ENCODE measurements at places on chromosomes 4 and X. TPM values are rescaled to one million over a fixed set of nuclear protein-coding genes. Genes with fewer than 3 reads are reported as not detected.

Gene ZCCHC12
- 0.09 TPM for polyA plus RNA-seq

Gene SLC34A2
- polyA plus RNA-seq = not detected

Gene DCAF4L1
- polyA plus RNA-seq = 0.05 TPM

Gene PRKG2
- polyA plus RNA-seq = 0.04 TPM

Gene RNF128
- 43.5 TPM for polyA plus RNA-seq

Gene LRBA
- polyA plus RNA-seq = 21.0 TPM

DNA sequence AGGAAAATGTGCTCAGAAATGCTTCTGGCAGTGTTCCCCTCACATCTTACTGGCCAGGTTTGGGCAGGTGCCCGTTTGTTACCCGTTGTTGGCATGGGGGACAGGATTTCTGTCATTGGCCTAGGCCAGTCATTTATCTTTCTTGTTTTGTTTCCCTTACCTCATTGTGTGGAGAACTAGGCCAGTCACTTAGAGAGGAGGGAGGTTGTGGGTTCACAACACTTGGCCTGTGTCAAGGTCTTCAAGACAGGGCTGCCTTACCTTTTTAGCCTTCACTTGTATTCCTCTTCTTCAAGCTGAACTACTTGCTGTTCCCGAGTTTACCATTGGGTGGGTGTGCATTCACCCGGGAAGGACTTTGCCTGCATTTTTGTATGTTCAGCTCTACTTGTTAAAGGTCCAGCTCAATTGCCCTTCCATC lies 17.7 kb downstream of the SNX25 start:
- H3K4me1 ChIP-seq = peaks cover 23% of the 10 kb centered on the region
- no peaks in the 10 kb centered on the region for H3K27me3 ChIP-seq
- H3K27ac ChIP-seq = no peak overlapping the region
- 0 out of 3 replicates have a peak, but pooled peaks cover 4% of the 10 kb centered on the region for H3K36me3 ChIP-seq
- peak; percentile 29 for DNase-seq
- no peak overlapping the region for H3K4me3 ChIP-seq

DNA sequence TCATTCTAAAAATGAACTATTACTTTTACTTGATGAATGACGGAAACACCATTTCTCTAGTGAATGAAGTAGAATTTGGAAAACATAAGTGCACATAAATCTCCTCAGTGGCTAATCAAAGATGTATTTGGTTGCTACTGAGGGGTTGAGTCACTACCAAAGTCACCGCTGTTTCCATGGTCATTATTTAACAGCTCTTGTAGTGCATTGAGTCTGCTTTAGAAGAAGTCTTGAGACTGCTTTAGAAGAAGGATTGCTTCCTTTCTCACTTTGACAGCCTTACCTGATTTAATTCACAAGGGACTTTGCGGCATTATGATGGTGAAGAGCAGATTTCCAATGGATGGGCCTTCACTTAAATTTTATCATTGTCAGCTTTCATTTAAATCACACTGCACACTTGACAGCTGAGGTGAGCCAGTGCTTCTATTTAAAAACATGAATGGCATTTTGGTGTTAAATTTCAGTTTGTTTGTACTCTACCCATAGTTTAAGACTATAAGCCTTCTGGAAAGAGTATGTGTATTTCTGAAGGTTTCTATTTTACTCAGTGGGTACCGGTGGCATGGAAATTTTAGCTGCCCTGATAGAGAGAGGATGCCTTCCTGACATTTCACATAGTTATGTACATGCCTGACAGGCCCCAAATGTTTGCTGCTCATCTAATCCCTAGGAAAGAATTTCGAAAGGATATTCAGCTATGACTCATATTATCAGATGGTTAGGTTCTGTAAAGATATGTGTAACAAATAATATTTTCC lies 9.5 kb downstream of the ASB5 start:
- H3K4me1 ChIP-seq = no peaks in the 10 kb centered on the region
- H3K36me3 ChIP-seq = no peaks in the 10 kb centered on the region
- DNase-seq = no peak
- no peaks in the 10 kb centered on the region for H3K27me3 ChIP-seq

DNA sequence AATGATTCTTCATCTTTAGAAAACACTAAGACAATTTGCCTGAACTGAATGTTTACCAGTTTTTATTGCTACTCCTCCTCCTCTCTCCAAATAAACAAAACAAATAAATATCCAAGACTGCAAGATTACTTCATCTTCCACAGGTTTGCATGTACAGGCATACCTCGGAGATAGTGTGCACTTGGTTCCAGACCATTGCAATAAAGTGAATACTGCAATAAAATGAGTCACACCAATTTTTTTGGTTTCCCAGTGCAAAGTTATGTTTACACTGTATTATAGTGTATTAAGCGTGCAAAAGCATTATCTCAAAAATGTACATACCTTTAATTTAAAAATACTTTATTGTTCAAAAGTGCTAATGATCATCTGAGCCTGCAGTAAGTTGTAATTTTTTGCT lies 53.3 kb downstream of the FBXL5 start:
- DNase-seq = no peak
- H3K36me3 ChIP-seq = peaks cover 13% of the 10 kb centered on the region
- no peaks in the 10 kb centered on the region for H3K4me1 ChIP-seq
- no peaks in the 10 kb centered on the region for H3K27me3 ChIP-seq
- no peak overlapping the region for H3K27ac ChIP-seq

DNA sequence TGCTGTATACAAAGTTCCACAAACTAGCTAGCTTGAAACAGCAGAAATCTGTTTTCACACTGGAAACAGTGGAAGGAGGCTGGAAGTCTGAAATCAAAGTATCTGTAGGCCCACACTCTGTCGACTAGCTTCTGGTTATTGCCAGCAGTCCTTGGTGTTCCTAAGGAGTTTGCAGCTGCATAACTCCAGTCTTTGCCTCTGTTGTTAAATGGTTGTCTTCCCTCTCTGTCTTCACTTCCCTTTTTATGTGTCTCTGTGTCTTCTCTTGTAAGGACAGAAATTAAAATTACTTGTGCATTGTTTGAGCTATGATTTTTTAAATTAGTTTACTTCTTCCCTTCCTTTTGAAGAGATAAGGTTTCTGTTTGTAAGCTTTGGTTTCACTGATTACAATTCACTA lies 8.2 kb downstream of the MTHFD2L start:
- no peak overlapping the region for H3K4me3 ChIP-seq
- DNase-seq = no peak
- H3K27ac ChIP-seq = no peak overlapping the region
- no peaks in the 10 kb centered on the region for H3K27me3 ChIP-seq
- H3K4me1 ChIP-seq = no peaks in the 10 kb centered on the region

DNA sequence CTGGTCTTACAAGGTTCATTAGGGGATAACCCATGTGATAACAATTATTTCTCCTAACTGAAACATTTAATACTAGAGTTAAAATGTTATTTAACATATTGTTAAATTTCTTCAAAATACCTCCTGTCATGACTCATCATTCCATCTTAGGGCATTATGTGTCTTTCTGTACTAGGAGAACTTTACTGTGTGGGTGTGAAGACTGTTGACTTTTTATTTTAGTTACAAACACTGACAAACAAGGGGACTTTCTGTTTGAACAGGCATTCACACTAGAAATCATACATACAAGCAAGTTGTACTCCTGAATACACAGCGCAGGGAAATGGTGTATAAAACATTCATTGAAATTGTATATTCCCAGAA lies 175.9 kb downstream of the FBXW7 start:
- DNase-seq = no peak
- H3K36me3 ChIP-seq = no peaks in the 10 kb centered on the region
- peaks cover 10% of the 10 kb centered on the region for H3K4me1 ChIP-seq
- H3K27me3 ChIP-seq = no peaks in the 10 kb centered on the region
- no peak overlapping the region for H3K27ac ChIP-seq

- H3K4me1 ChIP-seq = no peaks in the 10 kb centered on the region
- no peaks in the 10 kb centered on the region for H3K36me3 ChIP-seq
- H3K27ac ChIP-seq = no peak overlapping the region
- no peaks in the 10 kb centered on the region for H3K27me3 ChIP-seq
- DNase-seq = no peak
- H3K4me3 ChIP-seq = no peak overlapping the region
These were observed 27.1 kb upstream of the RBMX start for GRCh38 chrX:136907621-136908020.

DNA sequence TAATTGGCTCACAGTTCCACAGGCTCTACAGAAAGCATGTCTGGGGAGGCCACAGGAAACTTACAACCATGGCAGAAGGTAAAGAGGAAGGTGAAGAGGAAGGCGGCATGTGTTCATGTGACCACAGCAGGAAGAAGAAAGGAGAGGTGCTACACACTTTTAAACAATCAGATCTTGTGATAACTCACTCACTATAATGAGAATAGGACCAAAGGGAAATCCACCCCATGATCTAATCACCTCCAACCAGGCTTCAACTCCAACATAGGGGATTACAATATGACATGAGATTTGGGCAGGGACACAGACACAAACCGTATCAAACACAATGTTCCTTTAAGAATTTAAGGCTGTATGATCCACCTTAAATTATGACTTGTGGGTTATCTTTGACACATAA lies 10.5 kb upstream of the PGM2 start:
- no peak overlapping the region for H3K4me3 ChIP-seq
- H3K4me1 ChIP-seq = peaks cover 10% of the 10 kb centered on the region
- DNase-seq = no peak

GRCh38 chr4:24780936-24781495 lies 14.4 kb upstream of the SOD3 start:
- no peak overlapping the region for H3K4me3 ChIP-seq
- no peaks in the 10 kb centered on the region for H3K27me3 ChIP-seq
- no peak overlapping the region for H3K27ac ChIP-seq
- H3K36me3 ChIP-seq = no peaks in the 10 kb centered on the region
- DNase-seq = no peak

GRCh38 chr4:151865312-151865711 lies 104.5 kb upstream of the GATB start:
- no peak overlapping the region for H3K27ac ChIP-seq
- peaks cover 2% of the 10 kb centered on the region for H3K27me3 ChIP-seq
- no peak for DNase-seq
- H3K36me3 ChIP-seq = no peaks in the 10 kb centered on the region
- H3K4me1 ChIP-seq = no peaks in the 10 kb centered on the region

DNA sequence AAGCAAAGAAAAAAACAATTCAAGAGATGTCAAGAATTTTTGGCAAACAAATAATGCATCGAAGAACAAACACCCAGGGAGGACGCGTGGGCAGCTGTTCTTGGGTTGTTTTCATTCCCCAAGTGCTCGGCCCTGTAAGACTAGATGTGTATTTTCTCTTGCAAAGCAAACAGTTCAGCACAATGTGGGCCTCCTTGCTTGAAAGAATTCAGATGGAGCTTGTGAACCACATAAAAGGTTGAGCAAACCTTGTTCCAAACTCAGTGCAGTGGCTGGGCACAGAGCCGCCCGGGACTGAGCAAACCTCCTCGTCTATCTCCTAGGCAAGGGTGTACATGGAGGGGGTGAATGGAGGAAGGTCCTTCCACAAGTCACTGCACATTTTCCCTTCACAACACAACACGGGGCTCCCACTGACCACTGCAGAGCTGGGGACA lies 82.4 kb downstream of the HTRA3 start:
- no peaks in the 10 kb centered on the region for H3K36me3 ChIP-seq
- H3K27me3 ChIP-seq = peaks cover 20% of the 10 kb centered on the region
- H3K4me3 ChIP-seq = no peak overlapping the region
- peaks cover 22% of the 10 kb centered on the region for H3K4me1 ChIP-seq
- no peak overlapping the region for H3K27ac ChIP-seq

DNA sequence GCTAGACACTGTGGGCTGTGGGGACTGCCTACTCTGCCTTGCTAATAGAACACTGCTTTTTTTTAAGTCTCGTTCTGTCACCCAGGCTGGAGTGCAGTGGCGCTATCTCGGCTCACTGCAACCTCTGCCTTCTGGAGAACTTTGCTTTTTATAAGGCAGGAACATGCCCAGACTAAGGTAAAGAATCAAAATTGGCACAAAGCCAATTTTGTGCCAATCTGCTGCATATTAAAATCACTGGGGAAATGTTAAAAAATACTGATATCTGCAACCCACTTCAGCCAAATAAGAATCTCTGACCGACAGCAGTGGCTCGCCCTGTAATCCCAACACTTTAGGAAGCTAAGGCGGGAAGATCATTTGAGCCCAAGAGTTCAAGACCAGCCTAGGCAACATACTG lies 36.5 kb upstream of the CEP135 start:
- no peaks in the 10 kb centered on the region for H3K36me3 ChIP-seq
- H3K27ac ChIP-seq = no peak overlapping the region
- no peak for DNase-seq
- no peaks in the 10 kb centered on the region for H3K4me1 ChIP-seq

- DNase-seq = peak; percentile 31
- H3K4me1 ChIP-seq = peaks cover 54% of the 10 kb centered on the region
- H3K27me3 ChIP-seq = no peaks in the 10 kb centered on the region
- H3K27ac ChIP-seq = peak overlapping the region; percentile 85
These were observed 1.1 kb downstream of the FBXL5 start for GRCh38 chr4:15653864-15654592.

DNA sequence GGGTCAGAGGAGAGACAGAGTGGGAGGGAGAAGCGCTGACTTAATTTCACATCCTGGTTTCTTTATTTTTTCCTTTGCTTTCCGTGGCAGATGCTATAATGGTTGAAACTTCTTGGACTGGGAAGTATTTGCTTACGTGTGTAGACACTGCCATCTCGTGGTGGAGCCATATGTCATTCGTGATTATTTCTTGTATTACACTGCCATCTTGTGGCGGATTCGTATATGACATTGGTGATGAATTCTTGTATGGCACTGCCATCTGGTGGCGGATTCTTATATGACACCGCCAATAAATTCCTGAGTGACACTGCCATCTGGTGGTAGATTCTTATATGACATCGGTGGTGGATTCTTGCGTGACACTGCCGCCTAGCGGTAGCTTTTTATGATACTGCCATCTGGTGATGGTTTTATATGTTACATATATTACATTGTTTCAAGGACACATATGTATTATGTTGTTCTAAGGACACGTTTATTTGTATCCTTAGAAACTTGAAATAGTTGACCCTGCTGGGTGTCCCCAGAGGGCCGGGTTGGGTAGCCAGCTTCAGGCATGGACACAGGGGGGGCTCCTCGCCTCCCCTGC lies 37.3 kb upstream of the CLCN4 start:
- H3K4me1 ChIP-seq = no peaks in the 10 kb centered on the region
- H3K27ac ChIP-seq = no peak overlapping the region
- no peaks in the 10 kb centered on the region for H3K27me3 ChIP-seq
- peak; percentile 64 for DNase-seq
- no peaks in the 10 kb centered on the region for H3K36me3 ChIP-seq
- H3K4me3 ChIP-seq = no peak overlapping the region

Data from HepG2 (cell line).